ENCODE measurements at places on chromosomes 13 and 19.

- DNase-seq = no peak
Measured at GRCh38 chr19:2949939-2950285, 5.1 kb upstream of the ZNF77 start.

DNA sequence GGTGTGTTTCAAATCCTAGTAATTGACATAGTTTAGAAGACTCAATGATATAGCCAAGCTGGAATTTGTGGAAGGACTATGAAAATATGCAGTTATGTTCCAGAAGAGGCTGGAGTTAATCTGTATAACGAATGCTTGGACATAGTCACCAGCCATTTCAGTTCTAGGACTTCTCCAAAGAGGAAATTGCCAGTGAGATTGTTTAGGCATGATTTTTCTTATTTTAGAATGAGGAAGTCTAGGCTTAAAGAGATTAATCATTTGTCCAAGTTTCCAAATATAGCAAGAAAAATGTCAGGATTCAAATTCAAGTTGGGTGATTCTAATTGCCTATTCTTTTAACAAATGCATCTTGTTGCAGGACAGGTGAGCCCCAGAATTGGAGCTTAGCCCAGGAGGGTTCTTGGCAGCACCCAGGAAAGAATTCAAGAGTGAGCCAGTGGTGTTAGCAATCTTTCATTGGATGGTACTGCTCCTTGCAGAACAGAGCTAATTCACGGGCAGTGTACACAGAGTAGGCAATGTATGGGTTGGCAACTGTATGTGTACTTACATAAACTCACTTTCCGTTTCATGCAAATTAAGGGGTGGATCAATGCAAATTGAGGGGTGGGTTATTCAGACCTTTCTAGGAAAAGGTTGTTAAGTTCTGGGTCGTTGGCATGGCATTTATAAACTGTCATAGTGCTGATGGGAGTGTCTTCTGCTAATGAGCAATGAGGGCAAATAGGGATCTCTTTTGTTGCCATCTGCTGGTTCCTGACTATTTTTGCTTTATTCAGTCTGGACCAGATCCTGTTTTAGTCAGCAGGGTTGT is 763.1 kb upstream of the SLITRK1 start:
- DNase-seq = no peak

GRCh38 chr19:55619286-55619685 is 5.1 kb downstream of the ZNF784 start:
- DNase-seq = no peak

DNA sequence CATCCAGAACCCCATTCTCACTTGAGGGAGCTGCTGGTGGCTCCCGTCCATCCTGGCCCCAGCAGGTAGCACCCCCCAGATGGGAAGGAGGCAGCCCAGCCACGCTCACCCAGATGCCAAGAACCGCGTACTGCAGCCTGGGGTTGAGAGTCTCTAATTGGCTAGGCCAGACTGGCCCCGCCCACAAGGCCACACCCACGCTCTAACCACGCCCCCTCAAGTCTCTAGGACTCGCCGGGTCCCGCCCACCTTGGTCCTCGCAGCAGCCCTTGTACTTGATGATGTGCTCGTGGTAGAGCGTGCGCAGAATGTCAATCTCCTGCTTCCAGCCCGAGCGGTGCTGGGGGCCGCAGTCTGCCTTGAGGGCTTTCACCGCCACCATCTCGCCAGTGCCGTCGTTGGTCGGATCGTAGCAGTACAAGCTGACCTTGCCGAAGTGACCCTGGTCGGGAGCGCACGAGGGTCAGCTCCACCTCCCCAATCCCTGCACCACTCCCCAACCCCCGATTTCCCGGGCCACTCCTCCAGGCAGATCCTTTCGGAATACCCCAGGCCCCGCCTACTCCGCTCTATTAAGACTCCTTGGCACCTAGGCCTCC is 14.5 kb upstream of the ICAM3 start:
- DNase-seq = no peak

DNA sequence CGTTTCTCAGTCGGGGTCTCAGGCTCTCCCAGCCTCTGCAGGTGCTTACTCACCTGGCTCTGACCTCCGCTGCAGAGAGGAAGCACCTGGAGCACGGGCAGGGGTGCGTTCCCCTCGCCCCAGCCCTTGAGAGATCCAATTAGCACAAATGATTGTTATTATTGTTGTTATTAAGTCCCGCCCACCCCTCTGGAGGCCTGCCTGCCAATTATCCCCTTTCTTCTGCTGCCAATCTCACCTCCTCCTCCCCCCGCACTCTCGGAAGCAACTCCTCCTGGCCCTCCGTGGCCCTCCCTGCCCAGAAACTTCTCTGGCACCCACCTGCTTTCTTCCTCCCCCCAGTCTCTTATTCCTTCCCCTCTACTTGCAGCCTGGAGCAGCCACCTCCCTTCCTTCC is 8.8 kb downstream of the ZNF787 start:
- no peak for DNase-seq

DNA sequence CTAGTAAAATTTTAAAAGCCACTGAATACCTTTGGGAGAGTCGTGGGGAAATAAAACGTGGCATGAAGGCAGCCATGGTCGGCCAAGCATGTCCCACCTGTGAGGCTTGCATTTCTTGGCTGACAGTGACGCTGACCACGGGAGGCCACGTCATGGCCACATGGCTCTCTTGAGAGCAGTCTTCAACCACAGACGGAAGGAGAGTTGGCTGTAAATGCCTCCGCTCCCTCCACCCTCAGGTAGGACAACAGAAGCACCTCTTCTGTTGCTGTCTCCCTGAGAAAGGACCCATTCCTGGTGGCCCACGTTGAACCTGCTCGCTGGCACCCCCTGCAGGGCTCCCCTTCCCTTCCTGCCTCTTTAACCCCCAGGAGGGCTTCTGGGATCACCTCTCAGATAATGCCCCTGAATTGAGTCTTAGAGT is 10.6 kb upstream of the LRRC25 start:
- DNase-seq = no peak

GRCh38 chr19:2758601-2759313 is 18.9 kb upstream of the SLC39A3 start:
- no peak for DNase-seq

DNA sequence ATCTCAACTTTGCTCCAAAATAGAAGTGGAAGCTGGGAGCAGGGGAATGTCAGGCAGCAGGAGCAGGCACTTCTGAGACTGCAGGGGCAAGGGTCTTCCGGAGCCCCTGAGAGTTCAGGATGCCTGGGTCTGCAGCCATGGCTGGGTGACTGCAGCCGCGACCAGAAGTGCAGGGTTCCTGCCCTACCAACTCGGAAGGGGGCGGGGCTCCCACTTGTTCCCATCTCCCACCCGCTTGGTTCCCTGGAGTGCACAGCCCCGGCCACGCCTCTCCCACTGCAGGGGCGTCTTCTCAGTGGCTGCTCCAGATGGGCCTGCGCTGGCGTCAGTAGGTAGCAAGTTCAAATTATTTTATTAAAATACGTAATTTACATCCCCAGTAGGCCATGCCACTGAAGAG is 1631.7 kb downstream of the OLFM4 start:
- no peak for DNase-seq

DNA sequence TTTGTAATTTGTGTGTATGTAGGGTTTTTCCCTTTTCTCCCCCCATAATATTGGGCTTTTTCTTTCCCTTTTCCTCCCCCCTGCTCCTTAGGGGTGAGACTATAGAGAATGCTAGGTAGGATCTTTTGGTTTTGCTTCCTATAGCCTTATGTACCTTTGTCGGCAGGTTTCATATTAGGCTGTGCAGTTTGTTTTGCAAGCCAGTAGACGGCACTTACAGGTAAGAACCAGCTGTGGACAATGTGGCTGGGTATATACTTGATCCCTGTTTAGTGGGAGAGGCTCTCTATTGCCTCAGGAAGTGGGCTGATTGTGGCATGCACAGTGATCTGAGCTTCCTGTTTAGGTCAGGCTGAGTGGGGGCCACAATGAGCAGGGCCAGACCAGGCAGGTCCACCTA is 359.2 kb upstream of the OBI1 start:
- no peak for DNase-seq

- no peak for DNase-seq
Measured at GRCh38 chr13:99982731-99983498, 1.3 kb downstream of the ZIC2 start.

DNA sequence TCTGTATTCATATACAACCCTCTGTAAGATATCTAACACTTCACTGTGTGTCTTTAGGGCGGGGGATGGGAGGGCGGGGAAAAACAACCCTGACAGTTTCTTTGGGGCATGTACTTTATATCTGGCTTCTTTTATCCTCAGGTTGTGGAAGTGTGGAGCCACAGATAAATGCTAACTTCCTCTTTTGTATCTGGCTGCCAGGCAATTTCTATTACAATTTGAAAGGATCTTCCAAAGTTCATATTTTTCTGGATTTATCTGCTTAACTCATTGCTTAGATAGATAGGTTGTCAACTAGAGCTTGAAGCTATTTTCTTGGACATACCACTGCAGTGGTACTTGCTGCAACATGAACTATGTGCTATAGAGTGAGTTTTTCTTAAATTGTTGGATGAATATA is 393.0 kb downstream of the LMO7 start:
- DNase-seq = no peak

DNA sequence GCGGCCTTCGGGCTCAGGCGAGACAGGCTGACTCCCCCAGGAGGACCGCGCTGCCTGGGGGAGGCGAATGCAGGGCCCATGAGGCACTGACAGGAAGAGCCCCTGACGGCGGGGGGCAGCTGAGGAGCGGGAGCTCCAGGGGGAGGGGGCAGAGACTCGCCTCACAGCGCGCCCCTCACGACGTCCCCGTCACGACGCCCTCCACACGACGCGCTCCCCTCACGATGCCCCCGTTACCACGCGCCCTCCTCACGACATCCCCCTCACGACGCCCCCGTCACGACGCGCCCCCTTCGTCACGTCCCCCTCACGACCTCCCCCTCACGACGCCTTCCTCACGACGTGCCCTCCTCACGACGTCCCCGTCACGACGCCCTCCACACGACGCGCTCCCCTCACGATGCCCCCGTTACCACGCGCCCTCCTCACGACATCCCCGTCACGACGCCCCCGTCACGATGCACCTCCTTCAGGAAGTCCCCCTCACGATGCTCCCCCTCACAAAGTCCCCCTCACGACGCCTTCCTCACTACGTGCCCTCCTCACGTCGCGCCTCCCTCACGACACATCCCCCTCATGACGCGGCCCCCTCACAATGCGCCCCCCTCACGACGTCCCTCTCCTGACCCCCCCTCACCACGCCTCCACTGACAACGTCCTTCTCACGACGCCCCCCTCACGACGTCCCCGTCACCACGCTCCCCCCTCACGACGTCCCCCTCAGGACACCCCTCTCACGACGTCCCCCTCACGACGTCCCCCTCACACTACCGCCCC is 99.6 kb downstream of the ING1 start:
- DNase-seq = no peak

- no peak for DNase-seq
Measured at GRCh38 chr19:1947651-1948209, 6.8 kb downstream of the CSNK1G2 start.

- DNase-seq = peak; percentile 18
Measured at GRCh38 chr19:6728346-6728745, 7.9 kb upstream of the C3 start.

DNA sequence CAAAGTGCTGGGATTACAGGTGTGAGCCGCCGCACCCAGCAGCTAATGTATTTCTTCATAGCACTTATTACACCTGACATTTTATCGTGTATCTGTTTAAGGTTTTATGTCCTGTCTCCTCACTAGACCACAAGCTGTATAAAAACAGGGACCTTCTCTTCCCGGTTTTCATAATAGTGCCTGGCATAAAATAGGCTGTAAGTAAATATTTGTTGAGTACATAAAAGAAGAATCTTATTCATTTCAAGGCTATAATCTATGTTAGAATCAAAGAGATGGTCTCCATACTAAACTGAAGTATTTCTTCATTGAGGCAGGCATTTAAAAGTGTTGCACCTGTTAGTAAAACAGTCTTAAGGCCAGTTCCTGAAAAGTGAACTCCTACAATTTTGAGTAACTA is 194.0 kb downstream of the SHISA2 start:
- no peak for DNase-seq

DNA sequence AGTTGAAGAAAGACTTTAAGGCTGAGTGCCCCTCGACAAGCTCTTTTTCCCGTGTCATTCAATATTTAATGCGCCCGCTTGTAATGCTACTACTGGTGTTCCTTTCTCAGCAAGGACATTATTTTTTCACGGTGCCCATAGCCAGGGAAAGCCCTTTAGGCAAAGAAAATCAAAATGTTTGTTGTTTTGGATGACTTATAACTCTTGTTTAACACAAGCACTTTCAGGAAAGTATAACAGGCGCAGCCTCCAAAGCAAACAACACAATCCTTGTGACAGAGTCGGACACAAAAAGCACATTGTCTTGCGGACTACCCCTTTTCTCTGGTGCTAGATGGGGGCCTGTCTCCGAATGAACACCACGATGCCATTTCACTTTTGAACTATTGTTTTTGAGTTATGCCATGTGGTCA is 12.4 kb downstream of the ZIC5 start:
- DNase-seq = no peak

DNA sequence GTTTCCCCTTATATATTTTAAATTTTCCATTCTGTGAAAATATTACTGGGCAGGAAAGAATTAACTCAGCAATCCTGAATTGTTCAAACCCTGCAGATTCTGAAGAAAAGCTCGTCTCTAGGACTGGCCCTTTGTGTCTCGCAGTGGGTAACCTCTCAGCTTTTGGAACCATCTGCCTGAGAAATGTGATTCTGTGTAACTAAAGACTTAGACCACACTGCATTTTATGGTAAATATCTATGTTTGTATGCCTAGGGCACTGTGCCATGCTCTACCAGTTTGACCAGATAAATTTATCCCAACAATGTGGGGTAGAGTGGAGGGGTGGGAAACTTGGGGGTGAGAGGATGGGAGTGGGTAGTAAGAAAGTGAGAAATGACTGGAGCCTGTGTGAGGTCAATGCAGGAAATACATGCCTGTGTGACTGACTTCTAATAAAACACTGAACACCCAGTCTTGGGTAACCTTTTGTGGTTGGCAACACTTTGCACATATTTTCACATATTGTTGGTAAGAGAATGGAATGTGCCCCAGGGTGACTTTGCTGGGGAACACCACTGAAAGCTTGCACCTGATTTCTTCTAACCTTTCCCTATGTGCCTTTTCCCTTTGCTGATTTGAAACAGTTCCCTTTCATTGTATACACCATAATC is 1181.9 kb downstream of the OLFM4 start:
- no peak for DNase-seq

DNA sequence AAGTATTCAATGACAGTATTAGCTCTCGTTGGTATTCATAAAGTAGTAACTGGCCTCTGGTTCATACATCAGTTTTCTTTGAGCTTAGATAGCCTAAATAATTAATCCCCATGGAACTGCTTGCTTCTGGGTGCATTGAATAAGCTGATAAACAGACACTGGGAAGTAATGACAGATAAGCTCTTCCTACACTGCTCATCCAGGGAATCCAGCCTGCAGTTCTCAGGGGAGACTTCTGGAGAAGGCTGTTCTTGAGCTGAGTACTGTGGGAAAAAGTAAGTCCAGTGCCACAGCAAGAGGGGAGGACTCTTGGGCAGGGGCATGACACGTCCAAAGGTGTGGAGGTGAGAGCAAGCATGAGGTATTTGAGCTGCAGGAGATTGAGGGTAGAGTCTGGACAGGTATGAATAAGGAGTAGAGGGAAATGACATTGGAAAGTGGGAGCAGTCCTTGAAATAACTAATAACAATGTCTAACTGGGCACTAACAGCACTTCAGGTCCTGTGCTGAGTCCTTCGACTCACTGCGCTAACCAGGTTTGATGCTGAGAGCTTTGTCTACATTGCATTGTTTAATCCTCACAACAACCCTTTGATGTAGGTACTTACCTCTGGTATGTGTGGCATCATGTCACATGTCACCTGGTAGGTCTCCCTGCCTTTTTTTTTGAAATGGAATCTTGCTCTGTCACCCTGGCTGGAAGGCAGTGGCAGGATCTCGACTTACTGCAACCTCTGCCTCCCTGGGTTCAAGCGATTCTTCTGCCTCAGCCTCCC is 7.2 kb downstream of the GARRE1 start:
- peak; percentile 76 for DNase-seq

- peak; percentile 51 for DNase-seq
Measured at GRCh38 chr19:44438441-44438840, 9.8 kb downstream of the ZNF229 start.

Data from D341Med (cell line).